ENCODE measurements at places on chromosomes 6 and 20.

DNA sequence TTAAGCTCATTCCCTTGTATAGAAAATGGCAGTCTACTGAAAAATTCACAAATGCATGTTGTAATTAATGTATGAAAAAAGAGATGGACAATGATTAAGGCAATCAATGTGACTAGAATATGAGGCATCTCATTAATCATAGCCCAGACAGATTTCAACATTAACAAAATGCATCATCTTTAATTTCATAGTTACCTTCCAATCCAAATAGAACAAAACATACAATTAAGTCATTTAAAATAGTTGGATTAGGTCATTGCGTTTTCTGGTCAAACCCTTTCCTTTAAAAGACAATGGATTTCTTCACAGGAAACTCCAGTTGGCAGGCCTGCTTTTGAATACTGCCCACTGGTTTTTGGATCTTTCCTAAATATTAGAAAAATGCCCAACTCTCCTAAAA is 203.9 kb downstream of the HAO1 start:
- no peak for DNase-seq

GRCh38 chr6:116447052-116447451 is 14.1 kb upstream of the CALHM6 start:
- DNase-seq: peak; percentile 43

DNA sequence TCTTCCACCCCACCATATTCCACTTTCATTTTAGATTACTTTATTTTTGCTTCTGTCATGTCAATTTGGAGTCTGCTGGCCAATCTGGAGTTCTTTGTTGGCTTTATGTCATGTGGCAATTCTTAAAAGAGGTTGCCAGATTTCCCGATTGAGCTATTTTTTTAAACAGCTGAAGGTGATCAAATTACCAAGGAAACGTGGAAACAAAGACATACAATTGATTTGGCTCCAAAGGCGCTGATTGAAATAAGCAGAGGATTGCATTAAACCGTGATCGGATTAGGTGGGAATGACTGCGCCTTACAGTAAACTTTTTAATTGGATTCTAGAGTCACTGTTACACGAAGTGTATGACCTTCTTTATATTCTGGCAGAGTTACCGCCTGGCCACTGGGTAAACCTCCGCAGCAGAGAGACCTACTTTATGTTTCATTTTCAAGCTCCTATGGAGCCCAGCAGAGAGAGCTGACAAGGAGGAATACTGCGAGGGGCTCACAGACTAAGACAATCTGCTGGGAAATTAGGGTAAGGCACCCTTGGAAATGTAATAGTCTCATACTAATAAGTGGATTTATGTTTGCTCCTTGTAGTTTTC is 37.9 kb downstream of the SIM1 start:
- DNase-seq: peak; percentile 20

GRCh38 chr6:8269872-8270454 is 165.4 kb downstream of the SLC35B3 start:
- no peak for DNase-seq

DNA sequence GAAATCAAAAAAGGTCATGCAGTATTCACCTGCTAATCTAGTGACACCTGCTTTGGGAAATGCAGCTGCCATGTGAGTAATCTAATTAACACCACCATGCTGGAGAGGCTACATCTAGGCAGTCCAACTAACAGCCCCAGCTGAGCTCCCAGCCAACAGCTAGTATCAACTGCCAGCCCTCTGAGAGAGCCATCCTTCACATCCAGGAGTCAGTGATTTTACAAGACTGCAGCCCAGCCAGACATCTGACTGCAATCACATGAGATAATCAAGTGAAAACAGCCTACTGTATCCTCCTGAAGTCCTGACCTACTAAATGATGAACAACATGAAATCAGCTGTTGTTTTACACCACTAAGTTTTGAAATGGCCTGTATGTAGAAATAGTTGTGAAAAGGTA is 298.4 kb downstream of the TRDN start:
- DNase-seq: no peak

- DNase-seq: peak; percentile 61
Measured at GRCh38 chr6:72984981-72985665, 240.2 kb downstream of the KHDC1L start.

GRCh38 chr6:25441663-25442270 is 162.6 kb downstream of the CARMIL1 start:
- no peak for DNase-seq

DNA sequence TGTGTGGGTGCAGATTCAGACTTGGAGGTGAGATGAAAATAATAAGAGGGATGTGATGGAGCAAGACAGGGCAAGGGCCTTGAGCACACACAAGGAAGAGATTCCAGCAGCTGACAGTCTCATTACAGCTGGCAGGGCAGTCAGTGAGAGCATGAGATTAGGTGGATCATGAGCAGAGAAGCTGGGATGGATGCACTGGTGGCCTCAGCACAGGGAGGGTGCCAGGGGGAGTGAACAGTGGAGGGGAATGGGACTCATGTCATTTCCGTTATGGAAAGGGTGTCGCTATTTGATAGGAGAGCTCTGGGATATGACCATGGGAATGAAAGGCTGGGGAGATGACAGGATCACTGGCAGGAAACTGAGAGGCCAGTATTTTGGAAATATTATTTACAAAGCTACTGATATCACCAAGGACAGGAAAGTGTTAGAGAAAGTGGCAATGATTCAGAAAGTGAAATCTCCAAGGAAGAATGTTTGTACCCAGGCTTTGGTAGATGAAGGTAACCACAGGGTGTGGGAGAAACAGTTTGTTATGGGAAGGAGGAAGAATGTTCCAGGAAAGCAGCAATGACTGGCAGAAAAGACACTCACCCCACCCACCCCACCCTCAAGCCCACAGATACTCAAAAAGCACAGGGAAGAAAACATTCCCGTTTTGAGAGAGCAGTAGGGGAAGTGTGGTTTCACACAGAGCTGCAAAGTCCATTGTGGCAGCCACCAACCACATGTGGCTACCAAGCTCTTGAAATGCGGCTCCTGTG is 214.7 kb upstream of the PROKR2 start:
- DNase-seq: peak; percentile 57

GRCh38 chr6:130293800-130294199 is 71.0 kb upstream of the SAMD3 start:
- DNase-seq: peak; percentile 59

DNA sequence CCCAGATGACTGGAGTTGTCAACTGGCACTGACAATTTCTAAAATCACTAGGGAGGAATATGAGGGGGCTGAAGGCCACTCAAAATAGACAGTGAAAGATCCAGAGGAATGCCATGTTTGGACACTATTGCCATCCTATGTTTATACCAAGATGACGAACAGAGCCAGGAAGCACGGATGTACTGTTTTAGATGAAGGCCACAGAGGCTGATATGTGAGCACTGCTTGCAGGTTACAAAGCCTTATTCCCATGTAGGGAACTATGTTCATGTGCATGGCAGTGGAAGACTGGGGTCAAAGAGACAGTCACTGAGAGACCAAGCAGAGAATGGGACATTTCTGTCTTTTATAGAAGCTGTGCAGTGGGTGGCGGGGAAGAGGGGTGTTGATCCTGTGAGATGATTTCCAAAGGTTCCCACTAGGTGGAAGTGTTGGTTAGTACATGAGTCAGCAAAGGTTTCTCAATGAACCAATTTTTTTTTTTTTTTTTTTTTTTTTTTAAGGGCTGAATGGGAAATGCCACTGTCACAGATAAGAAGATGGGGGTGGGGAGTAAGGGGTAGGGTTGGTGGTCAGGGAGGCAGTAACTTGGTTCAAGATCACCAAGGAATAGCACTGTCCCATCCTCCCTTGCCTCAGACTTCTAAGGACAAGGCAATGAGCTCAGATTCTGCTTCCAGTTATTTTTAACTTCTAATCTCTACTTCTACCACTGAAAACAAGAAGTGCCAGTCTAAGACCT is 46.7 kb upstream of the MOCS1 start:
- peak; percentile 74 for DNase-seq

DNA sequence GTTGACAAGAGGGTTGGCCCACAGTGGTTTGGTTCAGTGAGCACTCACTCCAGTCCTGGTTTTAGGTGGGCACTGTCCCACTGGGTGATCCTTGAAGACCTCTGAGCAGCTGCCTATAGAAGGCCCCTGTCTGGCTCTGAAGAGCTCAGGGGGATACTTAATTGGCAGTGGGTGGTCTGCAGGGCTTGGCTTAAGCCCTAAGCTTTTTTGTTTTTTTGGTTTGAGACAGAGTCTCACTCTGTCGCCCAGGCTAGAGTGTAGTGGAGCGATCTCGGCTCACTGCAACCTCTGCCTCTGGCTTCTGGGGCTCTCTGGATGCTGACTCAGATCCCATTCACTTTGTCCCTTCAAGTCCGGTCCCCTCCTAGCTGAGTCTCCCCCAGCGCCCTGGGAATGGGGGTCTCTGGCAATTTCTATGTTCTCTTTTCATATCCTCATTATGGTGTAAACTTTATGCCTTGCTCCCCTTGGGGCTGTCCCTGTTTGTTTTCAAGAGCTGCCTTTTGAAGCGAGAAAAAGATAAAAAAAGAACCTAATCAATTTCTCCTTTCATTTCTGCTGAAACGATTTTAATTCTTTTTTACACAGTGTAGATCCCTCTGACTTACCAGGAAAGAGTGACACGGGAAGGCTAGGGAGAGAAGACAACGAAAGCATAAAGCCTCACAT is 12.2 kb upstream of the KCNG1 start:
- no peak for DNase-seq

DNA sequence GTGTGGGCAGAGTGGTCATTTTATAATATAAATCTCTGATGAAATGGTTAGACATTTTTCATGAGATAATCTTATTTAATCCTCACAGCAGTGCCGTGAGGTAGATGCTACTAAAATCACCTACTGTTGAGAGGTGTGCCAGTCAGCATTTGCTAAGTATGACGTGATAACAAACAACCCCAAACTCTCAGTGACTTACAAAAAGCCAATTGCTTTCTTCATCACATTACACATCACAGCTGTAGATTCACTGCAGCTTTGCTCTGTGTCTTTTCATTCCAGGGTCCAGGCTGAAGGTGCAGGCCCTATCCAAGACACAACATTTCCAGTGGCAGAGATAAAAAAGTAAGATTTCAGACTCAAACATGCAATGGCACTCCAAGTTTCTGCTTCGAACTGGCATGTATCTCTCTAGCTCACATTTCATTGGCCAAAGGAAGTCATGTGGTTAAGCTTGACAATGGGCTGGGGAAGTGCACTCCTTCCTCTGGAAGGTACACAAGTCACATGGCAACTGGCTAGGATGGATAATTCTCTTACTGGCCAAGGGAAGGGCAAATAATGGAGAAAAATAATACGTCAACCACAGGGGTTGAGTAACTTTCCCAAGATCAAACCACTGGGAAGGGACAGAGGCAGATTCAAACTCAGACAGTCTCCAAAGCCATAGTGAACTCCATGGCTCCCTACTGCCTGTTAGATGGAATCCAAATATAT is 69.5 kb upstream of the EPB41L1 start:
- DNase-seq: no peak

DNA sequence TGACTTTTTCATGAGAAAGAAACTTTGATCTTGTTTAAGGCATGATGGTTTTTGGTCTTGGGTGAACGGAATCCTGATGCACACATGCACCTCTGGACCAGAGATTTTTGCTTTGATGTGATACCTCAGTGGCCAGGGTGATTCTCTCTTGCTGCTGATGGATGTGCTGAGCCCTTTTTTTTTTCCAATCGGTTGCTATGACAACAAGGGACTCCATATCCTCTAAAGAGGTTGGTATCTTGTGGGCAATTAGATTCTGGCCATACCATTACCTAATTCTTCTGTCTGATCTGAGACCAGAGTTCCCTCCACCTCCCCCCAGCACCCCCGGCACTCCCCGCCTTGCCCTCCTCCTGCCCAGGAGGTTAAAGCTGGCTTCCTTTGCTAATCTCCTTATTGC is 24.9 kb downstream of the PDYN start:
- no peak for DNase-seq

DNA sequence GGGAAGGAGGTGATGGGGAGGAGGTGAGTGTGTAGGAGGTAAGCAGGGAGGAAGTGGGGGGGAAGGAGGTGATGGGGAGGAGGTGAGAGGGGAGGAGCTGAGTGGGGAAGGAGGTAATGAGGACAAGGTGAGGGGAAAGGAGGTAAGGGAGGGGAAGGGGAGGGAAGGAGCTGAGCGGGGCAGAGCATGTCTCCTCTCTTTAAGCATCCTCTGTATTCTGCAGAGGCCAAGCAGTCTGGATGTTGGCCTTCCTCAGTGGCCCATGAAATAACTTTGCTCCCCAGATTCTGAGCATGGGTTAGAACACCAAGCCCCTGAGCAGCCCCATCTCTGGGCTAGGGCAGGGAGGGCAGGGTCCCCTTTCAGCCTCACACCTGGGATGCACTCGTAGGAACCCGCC is 84.6 kb downstream of the EDN3 start:
- DNase-seq: no peak

- DNase-seq: no peak
Measured at GRCh38 chr20:25277941-25278521, 30.1 kb downstream of the PYGB start.

GRCh38 chr6:112665815-112666214 is 318.7 kb downstream of the RFPL4B start:
- DNase-seq: no peak

- DNase-seq: peak; percentile 28
Measured at GRCh38 chr20:17227669-17228623, 1.1 kb downstream of the PCSK2 start.

GRCh38 chr6:35178012-35178411 is 35.7 kb upstream of the SCUBE3 start:
- no peak for DNase-seq

GRCh38 chr20:59690101-59690500 is 85.8 kb downstream of the PHACTR3 start:
- DNase-seq: no peak

DNA sequence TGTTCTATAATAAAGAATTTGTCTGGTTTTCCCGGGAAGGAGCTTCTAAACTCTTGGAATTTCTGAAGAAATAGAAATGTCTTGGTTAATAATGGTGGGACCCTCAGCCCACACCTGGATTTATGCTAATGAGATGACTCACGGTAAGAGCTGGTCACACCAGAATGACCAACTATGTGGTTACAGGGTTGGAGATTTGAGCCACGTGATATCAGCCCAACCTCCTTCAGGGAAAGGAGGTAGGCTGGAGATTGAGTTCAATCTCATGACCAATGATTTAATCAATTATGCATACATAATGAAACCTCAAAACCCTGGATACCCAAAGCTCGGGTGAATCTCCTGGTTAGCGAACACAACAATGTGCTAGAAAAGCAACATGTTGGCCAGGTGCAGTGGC is 22.1 kb upstream of the CDKN1A start:
- DNase-seq: peak; percentile 55

DNA sequence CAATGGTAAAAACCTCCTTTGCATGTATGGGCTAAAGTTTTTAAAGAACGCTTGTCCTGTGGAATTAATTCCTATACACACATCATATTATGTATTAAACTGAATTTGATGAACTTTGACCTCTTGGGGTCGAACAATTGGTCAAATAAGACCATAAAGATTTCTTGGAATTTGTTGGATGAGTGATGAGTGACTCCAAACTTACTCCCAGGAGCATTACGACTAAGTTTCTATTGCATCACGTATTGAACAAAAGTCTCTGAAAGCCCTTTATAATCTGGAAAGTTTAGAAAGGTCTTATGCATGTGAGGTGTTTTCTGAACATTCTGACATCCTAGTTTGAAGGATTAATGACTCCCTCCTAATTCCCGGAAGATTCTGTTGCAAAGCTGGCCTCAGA is 126.9 kb upstream of the BMP5 start:
- no peak for DNase-seq

- DNase-seq: peak; percentile 19
Measured at GRCh38 chr6:6002005-6002847, 4.5 kb downstream of the NRN1 start.

GRCh38 chr6:49205526-49205925 is 257.5 kb downstream of the MMUT start:
- DNase-seq: no peak
